ENCODE measurements at places on chromosomes 4 and X. TPM values are rescaled to one million over a fixed set of nuclear protein-coding genes. Genes with fewer than 3 reads are reported as not detected.

The PGRMC1 gene
- total RNA-seq, result 201 TPM

The CCNG2 gene
- total RNA-seq, result 21.6 TPM

The GABRB1 gene
- total RNA-seq, result not detected

The AFF2 gene
- total RNA-seq, result under 0.01 TPM
